NCI-H1694 (cell line): ENCODE measurements at places on chromosomes 13 and 19.

- no peak for DNase-seq
Measured at GRCh38 chr19:1925544-1925943, 15.4 kb upstream of the CSNK1G2 start.

DNA sequence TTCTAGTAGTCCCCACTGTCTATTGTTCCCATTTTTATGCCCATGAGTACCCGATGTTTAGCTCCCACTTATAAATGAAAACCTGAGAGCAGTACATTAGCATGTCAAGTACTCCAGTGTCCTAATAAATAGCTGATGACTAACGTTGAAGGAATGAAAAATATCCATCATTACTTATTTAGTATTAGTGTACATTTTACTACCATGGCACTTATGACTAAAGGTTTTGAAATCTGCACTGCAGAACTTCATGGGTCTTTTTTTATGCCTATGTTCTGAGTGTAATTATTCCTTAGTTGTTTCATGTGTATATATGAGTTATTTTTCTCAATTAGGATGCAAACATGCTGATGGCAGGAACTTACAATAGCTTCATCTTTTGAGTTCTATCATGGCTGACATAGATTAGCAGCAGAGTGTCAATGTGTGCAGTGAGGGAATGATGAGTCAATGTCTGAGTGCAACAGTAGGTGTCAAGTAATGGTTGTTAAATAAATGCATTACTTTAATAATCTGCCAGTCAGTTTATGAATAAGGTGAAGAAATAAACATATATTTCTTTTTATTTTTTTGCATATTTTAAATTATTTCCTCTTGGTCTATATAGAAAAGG is 188.4 kb downstream of the ITGBL1 start:
- DNase-seq, result no peak

- no peak for DNase-seq
Measured at GRCh38 chr19:55058781-55059610, 4.0 kb downstream of the RDH13 start.

GRCh38 chr13:51321836-51322235 is 17.7 kb upstream of the SERPINE3 start:
- no peak for DNase-seq

DNA sequence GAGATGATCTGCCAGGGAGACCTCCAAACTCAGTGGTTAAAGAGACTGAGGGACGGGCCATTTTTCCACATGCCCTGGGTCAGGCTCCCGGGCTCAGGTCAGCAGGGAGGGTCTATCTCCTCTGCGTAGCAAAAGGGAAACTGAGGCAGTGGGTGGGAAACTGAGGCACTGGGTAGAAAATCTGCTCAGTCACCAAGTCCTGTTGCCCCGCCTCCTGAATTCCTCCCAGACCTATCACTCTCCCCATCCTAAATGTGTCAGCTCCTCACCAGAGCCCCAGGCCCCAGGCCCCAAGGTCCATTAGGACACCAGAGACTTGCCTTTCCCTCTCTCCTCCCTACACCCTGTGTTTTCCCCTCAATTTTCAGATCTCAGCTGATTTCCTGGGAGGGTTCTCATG is 2.4 kb downstream of the CD320 start:
- no peak for DNase-seq

DNA sequence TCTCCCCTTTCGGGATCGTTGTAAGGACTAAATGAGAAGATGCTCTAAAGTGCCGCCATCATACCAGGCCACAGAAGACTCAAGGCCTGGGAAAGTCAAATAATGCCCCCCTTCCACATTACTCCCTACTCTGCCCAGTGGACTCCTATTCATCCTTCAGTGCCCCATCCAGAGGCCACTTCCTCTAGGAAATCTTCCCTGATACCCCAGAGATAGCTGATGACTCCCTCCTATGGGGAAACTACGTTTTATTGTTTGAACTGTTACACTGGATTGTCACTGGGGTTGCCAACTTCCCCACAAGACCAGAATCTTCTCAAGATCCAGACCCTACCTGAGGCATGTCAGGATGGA is 14.2 kb downstream of the MEIS3 start:
- no peak for DNase-seq

GRCh38 chr13:42364613-42365000 is 92.7 kb downstream of the AKAP11 start:
- DNase-seq, result no peak

DNA sequence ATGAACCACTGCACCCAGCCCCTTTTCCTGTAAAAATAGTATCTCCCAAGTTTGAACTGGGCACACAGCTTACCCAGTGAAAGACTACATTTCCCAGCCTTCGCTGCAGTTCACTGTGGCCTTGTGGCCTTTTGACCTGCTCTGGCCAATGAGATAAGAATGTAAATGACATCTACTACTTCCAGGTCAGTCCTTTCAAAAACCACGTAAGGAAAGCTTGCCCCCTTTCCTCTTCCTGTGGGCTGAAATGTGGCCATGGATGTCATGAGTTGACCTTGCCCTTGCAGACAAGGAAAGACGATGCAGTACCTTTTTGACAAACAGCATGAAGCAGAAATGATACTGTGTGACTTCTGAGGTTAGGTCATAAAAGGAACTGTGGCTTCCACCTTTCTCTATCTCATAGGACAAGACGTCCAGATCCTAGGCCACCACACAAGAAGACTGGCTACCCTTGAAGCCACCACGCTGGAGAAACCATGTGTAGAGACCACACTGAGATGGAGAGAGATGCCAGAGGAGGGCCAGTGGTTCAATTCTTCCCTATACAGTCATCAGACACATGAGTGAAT is 19.9 kb downstream of the ACER1 start:
- no peak for DNase-seq

- DNase-seq, result no peak
Measured at GRCh38 chr13:36331280-36331679, 14.9 kb downstream of the SPART start.

DNA sequence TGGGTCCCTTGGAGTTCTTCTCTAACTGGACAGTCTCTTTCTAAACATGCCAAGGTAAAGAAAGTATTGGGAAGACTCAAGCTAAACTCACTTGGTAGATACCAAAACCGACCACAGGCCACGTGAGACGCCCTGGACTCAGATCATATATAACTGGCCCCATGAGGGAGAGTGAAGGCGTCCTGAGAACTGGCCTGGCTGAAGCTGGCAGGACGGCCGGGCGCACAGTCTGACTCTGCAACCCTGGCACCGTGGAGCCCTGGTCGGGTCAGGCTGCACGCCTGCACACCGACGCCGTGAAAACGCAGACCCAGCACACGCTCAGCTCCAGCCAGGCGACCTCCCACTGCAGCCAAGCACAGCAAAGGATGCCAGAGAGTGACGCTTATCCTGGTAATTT is 122.5 kb upstream of the SPACA7 start:
- no peak for DNase-seq

DNA sequence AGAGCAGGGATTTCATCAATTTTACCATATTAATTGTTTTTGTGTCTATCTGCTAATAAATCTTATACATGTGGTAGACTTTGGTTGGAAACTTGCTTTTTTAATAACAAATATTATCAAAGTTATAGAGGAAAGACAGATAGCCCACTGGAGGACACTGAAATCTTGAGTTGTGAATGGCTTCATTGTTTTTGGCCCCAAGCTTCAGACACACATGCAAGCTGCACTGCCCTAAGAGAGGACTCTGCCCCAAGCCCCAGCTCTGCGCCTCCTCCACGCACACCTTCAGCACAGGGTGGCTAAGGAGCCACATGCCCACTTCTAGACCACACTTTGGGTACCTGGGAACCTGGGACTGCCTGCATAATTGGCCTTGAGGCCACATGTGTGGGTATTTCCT is 35.2 kb downstream of the RCBTB2 start:
- DNase-seq, result no peak

GRCh38 chr13:86554066-86554465 is 754.8 kb upstream of the SLITRK6 start:
- DNase-seq, result no peak

- DNase-seq, result no peak
Measured at GRCh38 chr13:44128552-44129001, 245.0 kb upstream of the SERP2 start.

DNA sequence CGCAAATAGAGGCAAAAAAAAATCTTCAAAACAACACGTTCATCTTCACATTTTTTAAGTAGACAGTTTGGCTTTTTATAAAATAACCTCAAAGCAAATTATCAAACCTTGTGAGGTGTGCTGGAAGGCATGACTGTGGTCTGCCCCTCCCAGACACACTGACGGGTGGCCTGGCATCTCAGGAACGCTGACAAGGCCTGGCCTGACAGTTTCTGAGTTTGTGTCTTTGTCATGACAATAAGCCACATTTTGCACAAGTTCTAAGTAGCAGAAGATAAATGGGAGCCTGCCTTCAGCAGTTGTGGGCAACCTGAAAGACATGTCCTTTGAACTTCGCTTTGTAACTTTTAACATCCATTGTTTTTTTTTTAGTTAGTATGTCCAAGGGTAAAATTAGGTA is 38.5 kb downstream of the SOX21 start:
- no peak for DNase-seq

- DNase-seq, result peak; percentile 40
Measured at GRCh38 chr19:14556662-14557188, 15.1 kb downstream of the NDUFB7 start.

- peak; percentile 22 for DNase-seq
Measured at GRCh38 chr19:13234518-13234917, 84.3 kb downstream of the IER2 start.

GRCh38 chr13:96532804-96533203 is 442.9 kb downstream of the HS6ST3 start:
- DNase-seq, result no peak

DNA sequence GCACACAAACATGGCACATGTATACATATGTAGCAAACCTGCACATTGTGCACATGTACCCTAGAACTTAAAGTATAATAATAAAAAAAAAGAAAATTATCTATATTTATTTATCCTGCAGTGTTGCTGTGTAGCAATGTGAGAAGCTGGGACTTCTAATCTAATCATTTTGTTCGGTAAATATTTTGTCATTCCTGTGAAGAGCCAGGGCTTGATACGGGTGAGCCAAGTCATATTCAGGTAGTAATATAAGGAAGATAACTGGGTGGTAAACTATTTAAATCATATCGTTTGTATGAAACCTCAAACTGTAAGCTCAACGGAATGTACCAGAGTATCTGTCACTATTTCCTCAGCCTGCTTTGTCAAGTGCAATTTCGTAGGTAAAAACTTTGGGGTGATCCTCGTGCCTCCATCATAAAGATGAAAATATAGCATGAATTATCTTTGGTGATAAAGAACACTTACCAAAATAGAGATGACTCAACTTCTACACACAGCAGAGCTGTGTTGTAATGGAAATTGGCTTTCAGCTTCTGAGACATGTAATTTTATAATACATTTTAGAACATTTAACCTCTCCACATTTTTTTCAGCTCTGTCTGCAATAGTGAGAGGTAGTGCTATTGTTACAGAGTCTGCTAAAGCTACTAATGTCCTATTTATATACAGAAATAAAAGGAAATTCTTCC is 92.9 kb downstream of the PCDH9 start:
- DNase-seq, result no peak

DNA sequence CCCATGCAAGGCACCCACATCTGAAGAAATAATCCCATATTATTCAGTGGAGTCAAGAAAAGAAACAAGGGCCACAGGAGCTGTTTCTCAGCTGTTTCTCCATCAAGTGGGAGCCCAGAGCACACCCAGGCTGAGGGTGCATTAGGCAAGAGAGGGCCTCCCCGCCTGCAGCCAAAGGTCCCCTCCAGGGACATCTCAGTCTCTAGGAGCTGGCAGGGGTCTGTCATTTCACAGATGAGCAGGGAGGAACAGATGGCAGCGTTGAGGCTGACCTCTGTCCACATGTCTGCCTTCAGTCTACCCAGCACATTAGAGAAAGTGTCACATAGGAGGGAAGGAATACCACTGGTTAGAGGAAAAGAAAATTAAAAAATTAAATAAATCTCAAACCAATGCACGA is 157.7 kb downstream of the ZNF536 start:
- no peak for DNase-seq

DNA sequence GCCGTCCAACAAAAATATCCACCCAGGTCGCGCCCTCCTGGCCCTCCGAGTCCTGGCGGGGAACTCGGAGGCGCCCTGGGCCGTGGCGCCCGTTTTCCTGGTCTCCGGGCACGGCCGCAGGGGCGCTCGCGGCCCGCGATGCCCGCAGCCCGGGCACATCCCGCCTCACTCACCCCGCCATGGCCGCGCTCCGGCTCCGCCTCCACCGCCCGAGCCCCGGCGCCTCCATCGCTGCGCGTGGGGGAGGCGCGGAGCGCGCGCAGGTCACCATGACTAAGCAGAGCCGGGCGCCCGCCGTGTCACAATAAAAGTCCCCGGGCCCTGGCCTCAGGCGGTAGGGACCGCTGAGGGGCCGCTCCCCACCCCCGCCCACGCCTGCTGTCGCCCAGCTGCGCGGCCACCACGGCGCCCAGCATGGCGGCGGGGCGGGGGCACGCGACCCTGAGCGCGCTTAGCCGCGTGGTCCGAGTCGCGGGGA is 593 bp downstream of the KEAP1 start:
- peak; percentile 72 for DNase-seq

DNA sequence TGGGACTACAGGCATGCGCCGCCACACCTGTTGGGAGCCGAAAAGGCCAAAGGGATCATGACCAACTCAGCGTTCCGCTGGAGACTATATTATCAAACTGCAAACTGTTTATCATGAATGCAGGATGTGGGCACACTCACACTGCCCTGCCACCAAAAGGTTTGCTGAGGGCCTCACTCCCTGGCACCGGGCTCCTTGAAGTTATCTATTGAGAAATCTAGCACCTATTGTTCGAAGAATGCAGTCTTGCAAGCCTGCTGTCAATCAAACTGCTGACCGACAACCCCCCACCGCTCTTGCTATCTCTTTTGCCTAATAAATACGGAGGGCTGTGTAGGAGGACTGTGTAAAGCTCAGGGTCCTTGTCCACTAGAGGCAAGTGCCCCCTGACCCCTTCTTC is 5.2 kb upstream of the ZNF836 start:
- DNase-seq, result no peak

GRCh38 chr19:8423817-8424223 is 10.7 kb downstream of the MARCHF2 start:
- DNase-seq, result no peak

GRCh38 chr13:33101835-33102234 is 85.6 kb downstream of the KL start:
- no peak for DNase-seq

DNA sequence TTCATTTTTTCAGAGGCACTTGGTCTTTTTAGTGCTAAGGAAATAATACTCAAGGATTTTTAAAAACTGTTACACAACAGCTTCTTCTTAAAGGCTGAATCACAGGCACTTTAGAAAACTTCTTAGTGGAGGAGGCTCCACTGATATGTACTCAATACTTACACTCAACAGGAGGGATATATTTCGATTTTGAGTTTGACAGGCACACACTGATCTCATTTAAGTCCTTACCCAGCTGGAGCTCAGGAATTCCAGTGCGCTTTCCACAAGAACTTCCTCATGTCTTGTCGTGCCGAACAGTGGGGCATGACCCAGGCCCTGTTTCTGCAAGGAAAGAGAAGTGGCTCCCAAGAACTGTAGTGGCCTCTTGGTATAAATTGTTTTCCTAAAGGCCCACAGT is 103.8 kb downstream of the RGCC start:
- DNase-seq, result no peak
